ENCODE measurements at places on chromosomes 3 and 15.

GRCh38 chr3:61858054-61858453 lies 296.7 kb downstream of the PTPRG start:
- peak; percentile 53 for DNase-seq

- DNase-seq = no peak
Measured at GRCh38 chr3:188840290-188840689, 331.5 kb upstream of the TPRG1 start.

- DNase-seq = no peak
Measured at GRCh38 chr3:30779686-30780287, 114.7 kb downstream of the GADL1 start.

- DNase-seq = peak; percentile 54
Measured at GRCh38 chr3:119300991-119301391, 6.8 kb downstream of the ARHGAP31 start.

GRCh38 chr3:135368316-135368715 lies 573.3 kb downstream of the EPHB1 start:
- DNase-seq = no peak

DNA sequence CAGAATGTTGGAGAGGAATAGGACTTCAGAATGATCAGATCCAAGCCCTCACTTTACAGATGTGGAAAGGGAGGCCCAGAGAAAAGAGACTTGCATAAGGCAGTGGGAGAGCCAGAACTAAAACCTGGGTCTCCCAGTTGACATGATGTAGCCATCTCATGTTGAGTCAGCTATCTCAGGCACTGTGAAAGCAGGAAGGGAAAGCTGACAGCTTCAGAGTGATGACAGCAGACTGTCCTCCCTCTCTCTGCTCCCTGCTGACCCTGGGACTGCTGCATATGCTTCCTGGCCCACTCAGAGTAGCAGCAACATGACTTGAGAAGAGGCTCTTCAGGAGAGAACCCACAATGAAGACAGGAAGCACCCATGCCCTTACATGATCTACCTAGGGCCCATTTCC lies 14.7 kb downstream of the FHIT start:
- no peak for DNase-seq

DNA sequence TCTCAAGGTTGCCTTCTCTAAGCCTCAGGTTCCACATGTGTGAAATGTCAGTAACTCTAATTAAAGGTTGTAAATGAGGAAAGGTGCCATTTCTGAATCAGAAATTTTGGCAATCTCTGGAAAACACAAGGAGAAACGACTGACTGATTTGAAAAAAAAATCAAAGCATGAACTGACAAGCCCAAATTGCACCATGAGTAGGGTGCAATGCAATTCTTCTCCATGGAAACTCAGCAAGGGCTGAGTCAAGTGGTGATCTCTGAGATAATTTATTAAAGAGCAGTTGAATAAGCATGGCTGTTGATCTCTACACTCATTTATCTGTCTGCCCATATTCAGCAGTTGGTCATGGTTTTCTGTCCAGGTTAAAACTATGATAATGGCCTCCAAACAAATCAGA lies 201.6 kb upstream of the CMC1 start:
- no peak for DNase-seq

- no peak for DNase-seq
Measured at GRCh38 chr3:72848703-72849081, 447 bp upstream of the SHQ1 start.

DNA sequence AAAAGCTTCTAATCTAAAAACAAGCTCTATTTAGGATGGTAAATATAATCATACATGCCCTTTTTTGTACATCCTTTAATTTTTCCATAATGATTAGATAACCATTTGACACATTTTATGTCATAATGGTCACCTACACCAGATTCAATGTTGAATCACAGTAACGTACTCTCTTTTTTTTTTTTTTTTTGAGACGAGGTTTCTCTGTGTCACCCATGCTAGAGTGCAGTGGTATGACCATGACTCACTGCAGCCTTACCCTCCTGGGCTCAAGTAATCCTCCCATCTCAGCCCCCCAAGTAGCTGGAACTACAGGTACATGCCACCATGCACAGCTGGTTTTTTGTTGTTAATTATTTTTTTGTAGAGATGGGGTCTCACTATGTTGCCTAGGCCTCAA lies 49.2 kb downstream of the PROS1 start:
- no peak for DNase-seq

DNA sequence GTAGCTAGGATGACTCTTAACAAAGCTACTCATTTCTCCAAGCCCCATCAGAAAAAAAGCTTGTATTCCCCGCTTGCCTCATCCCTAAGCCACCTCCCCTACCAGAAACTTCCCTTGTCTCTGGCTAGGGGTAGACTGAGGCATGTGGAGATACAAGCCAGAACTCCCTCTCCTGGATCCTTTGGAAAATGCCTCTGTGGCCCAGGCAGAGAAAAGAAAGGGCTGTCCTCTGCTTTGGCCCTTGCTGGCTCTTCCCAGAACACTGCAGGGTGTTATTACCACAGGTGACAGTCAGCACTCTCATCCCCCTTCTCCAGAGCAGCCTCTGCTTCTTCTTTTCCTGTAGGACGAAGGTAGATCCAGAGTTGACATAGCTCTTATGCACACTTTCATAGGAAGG lies 15.2 kb downstream of the RMDN3 start:
- DNase-seq = no peak

- no peak for DNase-seq
Measured at GRCh38 chr3:14368885-14369284, 33.5 kb upstream of the SLC6A6 start.

GRCh38 chr3:71207632-71208031 lies 375.9 kb downstream of the FOXP1 start:
- no peak for DNase-seq

- no peak for DNase-seq
Measured at GRCh38 chr3:46640927-46641326, 28.6 kb downstream of the FAM240A start.

DNA sequence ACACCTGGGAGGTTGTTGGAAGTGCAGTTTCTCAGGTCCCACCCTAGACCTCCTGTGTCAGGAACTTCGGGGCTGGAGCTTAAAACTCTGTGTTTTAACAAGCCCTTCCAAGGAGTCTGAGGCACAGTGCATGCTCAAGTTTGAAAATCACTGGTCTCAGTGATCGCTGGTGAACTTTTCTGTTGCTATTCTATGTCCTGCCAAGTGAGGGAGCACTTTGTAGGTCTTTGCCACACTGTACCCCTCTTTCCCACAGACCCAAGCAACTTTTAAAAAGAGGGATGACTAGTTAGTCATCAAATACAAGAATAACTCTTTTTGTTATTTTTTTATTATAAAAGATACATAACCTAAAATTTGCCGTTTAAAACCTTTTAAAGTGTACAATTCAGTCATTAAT lies 133.7 kb downstream of the AGBL1 start:
- DNase-seq = no peak

DNA sequence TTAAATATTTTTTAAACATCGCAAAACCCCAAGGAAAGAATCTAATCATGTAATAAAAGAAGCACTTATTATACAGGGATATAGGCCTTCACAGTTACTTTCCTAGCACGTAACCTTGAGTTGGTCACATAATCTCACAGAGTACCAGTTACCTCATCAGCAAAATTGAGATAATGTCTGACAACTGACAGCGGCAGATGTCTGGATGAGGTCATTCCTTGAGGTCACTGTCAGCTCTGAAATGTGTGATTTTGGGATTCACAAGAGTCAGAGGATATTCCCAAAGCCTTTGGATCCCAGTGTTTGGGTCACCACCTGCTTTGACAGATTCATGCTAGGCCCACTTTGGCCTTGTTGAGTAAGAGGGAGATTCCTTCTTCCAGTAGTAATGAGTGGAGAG lies 151.4 kb upstream of the SEMA6D start:
- no peak for DNase-seq

GRCh38 chr15:81291916-81292522 lies 31.9 kb downstream of the STARD5 start:
- no peak for DNase-seq

DNA sequence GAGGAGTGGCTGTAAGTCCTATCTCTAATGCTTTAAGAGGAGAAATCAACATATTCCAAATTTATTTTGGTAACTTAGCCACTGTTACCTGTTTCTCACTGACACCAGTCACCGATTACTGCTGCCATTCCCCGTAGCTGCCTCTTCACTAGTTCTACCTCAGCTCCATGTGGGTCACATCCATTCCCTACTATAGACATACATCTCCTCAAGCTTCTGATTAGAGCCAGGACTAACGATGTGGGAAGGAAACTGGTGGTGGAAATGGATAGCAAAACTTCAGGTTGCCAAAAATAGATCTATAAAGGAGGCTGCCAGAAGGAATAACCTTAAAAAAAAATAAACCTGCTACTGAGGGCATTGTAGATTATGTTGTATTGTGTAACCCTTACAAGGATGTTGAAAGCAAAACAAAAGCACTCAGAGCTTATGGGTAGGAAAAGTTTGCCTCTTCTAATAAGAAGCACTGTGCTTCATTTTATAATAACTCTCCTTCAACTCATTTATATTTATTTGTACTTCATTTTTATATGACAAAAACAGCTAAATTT lies 56.0 kb downstream of the KAT2B start:
- no peak for DNase-seq

GRCh38 chr3:77489216-77489615 lies 449.3 kb downstream of the ROBO2 start:
- DNase-seq = no peak

GRCh38 chr3:139447486-139447885 lies 28.8 kb downstream of the RBP2 start:
- DNase-seq = no peak

GRCh38 chr3:14518432-14518802 lies 21.7 kb downstream of the GRIP2 start:
- no peak for DNase-seq

GRCh38 chr3:113210604-113211329 lies 590 bp upstream of the BOC start:
- DNase-seq = peak; percentile 69

DNA sequence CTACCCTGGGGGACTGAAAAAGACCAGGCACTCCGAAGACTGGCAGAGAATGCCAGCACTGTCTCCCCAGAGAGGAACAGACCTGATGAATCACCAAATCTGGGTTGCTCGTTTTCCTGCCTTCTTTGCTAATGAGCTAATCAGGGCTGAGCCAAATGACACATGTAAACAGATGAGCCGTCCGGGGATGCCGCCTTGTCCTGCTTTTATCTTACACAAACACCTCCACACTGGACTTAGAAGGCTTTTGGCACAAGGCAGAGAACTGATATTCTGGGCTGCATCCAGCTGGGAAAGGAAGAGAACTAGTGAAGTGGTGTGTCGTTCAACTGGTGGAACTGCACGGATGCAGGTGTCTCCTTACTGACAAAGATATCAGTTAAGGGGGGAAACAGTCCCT lies 88.1 kb downstream of the MECOM start:
- DNase-seq = peak; percentile 5

DNA sequence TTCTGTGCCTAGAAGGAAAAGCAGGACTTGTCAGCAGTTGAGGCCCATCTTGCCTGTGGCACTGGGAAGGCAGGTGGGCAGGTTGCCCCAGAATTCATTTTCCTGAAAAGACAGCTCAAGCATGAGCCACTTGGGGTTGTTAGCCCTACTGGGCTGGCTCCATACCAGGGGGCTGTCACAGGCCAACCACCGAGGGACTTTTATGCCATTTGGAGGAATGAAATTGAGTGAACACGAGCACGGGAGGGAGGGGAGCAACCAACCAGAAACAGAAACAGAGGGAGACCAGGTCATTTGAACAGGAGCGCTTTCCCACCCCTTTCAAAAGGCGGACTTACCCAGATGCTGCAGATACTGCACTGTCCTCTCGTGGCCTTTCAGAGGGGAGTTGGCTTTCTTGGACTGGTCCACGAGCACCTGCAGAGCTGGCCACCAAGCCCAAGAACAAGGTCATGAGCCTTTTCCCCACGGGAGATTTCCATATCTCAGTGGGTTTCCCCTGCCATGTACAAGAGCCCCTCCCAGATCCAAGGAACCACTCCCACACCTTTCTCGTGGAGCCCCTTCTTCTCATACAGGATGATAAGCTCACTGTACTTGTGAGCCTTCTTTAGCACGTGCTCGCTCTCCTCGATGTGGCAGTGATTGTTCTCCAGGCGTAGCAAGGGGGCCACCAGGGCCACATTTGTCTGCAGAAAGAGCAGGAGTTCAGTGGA lies 9.9 kb upstream of the PLA2G4F start:
- no peak for DNase-seq

- peak; percentile 43 for DNase-seq
Measured at GRCh38 chr15:48507416-48508065, 138.0 kb downstream of the FBN1 start.

GRCh38 chr15:96851613-96852012 lies 521.1 kb downstream of the NR2F2 start:
- DNase-seq = no peak

- no peak for DNase-seq
Measured at GRCh38 chr3:47907784-47908183, 104.8 kb downstream of the DHX30 start.

DNA sequence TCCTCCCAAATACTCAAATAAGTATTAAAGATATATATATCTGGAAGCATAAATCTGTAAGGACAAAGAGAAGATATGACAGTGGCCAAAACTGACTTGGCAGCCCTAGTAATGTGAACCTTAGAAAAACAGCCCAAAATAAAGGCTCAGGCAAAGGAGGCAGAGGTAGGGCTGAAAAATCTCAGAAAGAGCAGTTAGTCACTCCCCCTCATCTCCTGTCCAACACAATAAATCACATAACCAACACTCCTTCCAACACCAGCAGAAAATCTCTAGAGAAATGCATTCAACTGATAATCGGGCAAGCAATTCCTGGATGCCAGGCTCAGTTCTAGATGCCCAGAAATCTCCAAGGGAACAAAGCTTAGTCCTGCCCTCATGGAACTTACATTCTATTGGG lies 22.1 kb upstream of the CHRM5 start:
- DNase-seq = no peak

GRCh38 chr15:98438907-98439306 lies 209.4 kb upstream of the IGF1R start:
- DNase-seq = no peak

Measured in umbilical cord (tissue), 2 donors.